ENCODE measurements at places on chromosomes 5 and 9.

DNA sequence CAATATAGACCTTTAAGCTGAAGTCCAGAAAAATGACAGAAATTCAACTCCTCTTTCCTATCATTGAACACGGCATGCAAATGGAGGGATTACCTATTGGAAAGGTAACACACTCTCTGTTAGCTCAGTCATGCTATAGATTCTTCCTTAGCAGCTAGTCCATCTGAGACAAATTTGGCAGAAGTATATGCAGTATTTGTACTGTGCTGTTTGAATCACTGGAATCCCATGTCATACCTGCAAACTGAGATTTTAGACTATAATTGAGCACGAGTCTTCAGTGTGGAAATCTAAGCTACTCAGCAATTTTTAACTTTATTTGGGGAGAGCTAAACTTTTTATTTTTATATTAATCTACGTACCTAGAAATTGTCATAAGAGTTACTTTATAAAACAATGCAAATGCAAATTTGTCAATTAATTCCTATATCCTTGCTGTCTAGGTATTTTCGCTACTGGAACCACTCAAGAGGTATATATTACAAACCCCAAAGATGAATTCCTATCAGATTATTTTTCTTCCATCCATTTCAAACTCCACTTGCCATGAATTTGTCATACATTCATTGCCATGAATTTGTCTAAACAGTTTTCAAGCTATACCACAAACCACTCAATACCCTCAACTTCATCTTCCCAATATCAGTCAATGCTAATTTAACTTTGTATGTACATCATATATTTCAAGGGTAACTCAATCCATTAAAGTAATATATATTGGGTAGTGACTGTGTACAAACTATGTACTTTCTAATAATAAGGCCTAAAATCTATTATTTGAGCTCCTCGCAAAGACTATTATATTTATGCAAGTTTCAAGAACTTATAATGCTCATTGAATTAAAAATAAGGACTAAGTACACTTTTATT lies 224.8 kb downstream of the MEF2C start:
- DNase-seq: no peak

DNA sequence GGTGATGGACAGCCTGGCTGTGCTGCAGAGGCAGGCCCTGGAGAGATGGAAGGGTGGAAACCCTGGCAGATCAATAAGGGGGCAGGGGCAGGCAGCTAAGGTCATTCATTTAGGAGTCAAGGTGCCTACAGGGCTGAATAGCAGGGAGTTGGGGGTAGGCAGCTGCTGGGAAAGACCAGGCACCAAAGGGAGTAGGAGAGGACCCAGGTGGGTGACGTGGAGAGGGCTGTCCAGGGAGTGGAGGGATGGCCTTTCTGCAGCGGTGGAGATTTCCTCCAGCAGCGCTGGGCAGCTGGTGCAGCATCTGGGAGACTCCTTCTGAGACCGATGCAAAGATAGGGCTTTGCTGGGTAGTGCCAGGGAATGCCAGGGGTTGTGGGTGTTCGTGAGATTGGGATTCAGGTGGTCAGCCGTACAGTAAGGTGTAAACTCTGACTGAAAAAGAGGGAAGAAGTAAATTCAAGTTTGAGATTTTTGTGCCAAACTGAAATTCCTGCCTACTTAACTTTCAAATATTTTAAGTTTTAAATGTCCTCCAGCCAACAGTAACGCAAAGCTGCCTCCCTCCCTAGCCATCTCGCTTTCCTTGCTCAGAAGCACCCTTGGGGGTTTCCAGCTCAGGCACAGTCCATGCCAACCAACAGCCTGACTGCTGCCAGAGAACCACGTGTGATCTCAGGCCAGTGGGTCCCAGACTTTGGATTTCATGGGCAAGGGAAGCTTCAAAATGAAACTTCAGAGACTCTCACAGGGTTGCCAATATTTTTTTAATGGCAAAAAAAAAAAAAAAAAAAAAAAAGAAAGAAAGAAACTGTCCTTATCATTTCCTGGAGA lies 18.6 kb upstream of the ANGPTL2 start:
- DNase-seq: no peak

DNA sequence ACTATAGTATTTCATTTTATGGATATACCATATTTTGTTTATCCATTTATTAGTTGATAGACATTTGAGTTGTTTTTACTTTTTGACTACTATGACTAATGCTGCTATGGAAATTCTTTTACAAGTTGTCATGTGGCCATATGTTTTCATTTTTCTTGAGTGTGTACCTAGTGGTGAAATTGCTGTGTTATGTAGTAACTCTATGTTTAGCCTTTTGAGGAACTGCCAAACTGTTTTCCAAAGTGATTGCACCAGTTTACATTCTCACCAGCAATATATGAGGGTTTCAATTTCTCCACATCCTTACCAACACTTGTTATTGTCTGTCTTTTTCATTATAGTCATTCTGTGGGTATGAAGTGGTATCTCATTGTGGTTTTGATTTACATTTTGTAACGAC lies 75.4 kb downstream of the GRIA1 start:
- no peak for DNase-seq

DNA sequence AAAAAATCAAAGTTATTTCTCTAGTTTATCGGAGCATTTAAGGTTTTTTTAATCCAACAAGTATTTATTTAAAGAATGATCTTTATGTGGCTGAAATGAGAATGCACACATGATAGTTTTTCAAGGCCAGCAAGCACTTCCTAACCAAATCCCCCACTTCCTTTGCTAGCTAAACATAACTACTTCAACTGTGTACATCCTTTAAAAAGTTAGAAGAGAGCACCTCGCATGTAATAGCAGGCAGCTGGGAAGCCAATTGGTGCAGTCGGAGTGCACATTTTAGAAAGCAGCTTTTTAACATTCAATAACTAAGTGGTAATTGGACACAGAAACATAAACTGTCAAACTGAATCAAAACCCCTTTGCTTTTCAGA lies 245.7 kb downstream of the BNC2 start:
- DNase-seq: no peak

DNA sequence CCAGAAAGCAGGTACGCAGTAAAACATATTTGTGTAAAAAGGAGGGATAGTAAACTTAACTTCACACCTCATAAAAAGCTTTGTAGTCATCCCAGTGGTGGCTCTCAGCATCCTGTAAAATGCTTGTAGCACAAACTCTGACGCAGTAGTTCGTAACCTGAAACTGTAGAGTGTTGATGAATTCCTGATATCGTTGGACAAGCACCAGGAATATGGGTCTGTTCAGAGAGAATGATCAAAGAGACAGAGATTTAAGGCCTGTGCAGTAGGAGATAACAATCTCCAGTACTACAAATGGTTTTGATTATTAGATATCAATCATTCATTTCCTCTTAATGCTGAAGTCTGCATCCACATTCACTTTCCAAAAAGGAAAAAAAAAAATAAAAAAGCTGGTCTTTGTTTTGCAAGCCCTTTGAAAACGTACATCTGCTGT lies 148.5 kb downstream of the KIAA0825 start:
- no peak for DNase-seq

GRCh38 chr5:140823475-140823874 lies 2.1 kb downstream of the PCDHA5 start:
- DNase-seq: no peak

DNA sequence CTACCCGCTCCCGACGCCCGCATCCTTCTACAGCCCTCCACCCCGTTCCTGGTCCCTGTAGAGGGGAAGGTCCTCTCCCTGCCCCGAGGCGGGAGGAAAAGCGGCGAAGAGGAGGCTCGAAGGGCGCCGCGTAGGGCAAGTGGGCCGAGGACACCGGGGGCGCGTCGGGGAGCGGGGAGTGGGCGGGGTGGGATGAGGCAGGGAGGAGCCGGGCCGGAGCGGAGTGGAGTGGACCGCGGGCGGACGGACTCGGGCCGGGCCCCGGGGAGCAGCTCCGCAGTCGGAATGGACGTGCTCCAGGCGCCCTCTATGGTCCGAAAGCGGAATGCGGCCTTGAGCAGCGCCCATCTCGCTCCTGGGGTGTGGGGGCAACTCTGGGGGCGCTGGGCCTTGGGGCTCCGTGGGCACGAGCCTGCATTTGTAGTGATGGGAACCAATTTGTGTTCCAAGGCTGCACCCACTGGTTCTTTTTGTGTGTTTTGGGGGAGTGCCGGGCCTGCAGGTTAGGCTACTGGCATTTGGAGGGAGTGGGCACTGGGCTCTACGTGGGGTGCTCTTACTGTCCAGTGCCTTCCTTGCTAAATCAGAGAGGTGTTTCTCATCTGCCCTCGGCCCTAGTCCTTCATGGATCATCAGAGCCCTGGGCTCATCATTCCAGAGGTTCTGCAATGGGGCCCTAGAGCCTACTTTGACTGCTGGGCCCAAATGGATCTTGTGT lies 7.3 kb downstream of the IRX1 start:
- no peak for DNase-seq

DNA sequence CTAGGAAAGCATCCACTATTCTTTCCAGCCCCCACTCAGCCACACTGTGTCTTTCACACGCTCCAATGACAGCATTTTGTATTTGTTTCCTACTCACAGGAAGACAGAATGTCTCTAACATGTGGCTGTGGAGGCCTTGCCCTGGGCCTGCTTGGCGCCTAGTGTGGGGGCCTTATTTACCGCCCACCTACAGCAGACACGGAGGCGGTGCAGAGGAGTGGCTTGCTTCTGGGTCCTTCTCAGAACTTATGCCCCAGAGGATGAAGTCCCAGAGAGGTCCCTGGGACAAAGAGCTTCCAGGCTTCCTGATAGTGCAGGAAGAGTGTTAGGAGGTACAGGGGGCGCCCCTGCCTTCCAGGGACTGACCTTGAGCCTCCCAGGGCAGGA lies 8.5 kb upstream of the MRNIP start:
- DNase-seq: no peak

DNA sequence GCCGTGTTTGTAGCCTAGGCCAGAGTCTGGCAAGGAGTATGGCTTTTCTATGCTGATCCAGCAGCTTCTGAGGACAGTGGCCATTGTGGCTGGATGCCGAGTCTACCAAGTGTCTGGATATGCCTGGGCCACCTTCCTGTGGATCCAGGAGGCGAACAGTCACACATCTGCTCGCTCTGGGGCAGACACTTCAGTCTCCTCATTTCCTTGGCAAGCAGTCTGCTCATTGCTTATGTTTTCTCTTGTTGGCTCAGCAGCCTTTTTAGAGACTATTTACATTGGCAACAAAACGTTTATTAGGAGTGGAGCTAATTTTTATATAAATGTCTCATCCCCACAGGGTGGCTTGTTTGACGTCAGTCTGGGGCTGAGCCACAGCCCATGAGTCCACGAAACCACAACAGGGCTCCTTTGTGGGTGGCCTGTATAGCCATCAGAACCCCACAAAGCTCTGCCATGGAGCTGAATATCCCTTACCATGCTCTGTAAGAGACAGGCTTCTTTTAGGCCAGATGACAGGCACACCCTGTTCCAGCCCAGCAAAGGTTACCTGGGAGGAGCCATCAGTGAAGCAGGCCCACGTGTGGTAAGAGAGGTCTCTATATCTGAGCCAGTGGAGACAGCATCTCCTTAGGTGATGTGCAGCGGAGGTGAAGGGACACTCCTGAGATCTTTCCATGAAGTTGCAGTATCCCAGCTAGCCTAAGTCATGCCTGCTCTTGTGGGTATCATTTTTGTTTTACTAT lies 221.7 kb downstream of the DIRAS2 start:
- no peak for DNase-seq

- no peak for DNase-seq
These were observed 230.6 kb upstream of the CD180 start for GRCh38 chr5:67426961-67427849.

DNA sequence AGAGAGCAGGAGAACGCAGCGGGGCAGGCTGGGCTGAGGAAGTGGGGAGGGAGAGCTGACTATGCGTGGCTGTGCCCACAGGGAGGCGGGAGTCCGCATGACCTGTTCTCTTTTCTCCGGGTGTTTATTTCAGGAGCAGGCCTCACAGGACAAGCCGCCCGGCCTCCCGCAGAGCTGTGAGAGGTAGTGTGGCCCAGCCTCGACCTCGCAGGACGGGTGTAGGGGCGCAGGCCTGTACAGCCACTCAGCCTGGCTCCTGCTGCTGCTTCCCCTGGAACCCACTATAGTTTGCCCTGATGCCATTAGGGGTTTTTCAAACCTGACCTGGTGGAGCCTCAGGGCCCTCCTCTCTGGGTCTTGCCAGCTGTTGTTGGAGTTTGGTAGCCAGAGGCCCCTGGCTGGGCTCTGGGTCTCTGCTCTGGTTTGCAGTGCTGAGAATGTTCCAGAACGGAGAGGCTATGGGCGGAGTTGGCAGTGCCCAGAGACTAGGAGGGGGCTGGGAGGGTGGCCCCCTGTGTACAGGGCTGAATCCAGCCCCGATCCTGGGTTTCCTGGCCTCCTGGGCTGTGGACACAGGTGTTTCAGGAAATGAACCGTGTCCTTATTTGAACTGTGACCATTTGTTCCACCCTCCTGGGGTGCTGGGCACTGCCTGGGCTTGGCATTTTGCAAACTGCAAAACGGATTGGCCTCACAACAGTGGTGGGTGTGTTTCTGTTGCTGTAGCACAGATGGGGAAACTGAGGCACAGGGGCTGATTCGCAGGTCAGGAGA lies 78.8 kb downstream of the WNK2 start:
- DNase-seq: no peak

GRCh38 chr9:120038342-120038741 lies 541.6 kb downstream of the CDK5RAP2 start:
- no peak for DNase-seq

DNA sequence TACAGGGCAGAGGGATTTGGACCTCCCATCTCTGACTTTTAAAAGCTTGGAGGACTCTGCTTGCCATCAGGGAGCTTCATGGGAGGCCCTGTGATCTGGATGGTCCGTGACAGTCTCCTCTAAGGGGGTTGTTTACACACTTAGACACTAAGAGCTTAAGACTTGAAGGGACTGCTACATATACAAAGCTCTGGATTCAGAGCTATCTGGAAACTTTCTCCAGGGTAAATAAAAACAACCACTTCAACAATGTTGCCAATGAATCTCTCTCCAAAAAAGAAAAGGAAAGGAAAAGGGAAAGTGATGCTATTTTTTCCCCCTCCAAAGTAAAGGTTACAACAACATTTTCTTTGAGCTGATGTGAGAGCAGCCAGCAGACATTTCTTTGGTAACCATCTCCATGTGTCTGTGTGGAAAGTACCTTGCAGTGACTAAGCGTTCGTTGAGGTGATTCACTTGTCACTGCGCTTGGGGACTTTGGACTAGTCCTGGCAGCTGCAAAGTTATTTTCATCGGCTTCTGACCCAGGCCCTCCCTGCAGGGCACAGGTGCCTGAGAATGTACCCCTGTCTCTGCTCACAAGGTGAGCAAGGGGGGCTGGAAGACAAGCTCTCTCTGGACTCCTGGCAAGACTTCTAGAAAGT lies 262.1 kb upstream of the KLF4 start:
- DNase-seq: no peak

DNA sequence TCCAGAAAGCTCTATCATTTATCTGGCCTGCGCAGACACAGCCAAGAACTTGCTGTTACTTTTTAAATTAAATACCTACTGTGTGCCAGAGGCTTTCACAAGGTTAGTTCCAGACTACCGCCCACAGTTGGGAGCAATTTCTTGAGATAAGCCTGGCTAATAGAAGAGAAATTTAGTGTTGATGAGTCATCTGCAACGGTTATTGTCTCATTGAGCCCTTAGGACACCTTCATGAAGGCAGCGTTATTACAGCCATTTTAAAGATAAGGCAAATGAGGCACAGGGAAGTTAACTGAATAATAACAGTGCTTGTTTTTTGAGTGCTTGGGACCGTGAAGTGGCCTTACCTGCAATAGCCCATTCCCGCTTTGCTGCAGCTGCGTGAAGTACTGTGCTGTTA lies 292.9 kb upstream of the MSX2 start:
- no peak for DNase-seq

Measured in stimulated activated CD4-positive, alpha-beta T cell treated with anti-CD3 and anti-CD28 coated beads, TNF-alpha, amount 100 ng/mL, for 4 hours (primary cell).